T-helper 2 cell (primary cell): ENCODE measurements at places on chromosomes 2 and 18.

DNA sequence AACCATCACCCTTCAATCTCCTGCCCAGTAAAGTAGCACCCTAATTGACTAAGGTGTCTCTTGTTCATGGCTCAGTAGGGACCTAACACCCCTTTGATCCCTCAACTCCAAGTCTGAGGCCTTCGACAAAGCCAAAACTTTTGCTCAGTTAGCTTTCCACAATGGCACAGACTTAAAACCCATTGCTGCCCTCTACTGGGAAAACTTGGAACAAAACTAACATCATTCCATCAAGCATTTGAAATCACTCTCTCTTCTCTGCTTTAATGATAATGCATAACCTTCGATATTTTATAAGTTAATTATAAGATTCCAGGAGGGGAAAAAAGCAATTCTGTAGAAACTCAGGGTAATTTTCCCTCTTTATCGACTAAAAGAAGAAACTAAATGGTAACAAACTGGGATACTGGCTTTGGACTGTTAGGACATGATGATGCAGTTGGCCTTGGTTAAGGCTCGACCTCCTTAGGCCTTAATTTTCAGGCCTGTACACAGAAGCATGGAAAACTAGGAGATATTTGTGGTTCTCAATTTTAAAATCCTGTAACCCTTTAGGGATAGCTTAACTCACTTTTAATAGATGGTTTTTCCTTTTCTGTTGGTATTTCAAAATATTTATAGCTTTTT lies 127.8 kb downstream of the STK39 start:
- DNase-seq = no peak

DNA sequence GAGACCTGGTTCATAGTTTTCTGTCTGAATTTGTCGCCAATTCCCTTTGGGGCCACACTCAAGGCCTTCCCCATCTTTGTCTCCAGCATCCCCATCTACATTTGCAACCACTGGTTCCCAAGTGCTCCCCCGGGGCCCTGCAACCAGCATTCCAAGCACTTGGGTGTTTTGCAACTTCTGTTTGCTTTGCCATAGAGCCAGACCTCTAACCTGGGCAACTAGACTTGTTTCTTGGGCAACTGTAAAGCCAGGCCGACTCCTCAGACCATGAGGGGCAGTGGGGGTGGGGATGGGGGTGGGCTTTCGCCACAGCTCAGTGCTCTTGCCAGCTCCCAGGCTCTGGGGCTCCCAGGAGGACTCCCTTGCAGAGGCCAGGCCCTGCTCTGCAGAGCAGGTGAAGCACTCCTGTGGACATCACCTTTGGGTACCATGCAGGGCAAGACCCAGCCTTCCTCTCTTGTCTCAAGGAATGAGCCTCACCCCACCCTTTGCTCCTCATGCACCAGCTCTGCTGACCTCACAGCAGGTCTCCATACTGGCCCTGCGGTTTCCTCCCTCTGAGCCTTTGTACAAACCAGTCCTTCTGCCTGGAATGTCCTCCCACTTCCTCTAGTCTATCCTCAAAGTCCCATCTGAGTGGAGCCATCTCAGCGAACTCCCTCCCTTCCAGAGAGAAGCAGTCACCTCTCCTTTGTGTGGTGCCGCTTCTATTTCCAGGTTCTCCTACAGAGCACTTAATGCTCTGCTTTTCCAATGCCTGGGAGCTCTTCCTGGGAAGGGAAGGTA lies 126.7 kb upstream of the MYCN start:
- no peak for DNase-seq

DNA sequence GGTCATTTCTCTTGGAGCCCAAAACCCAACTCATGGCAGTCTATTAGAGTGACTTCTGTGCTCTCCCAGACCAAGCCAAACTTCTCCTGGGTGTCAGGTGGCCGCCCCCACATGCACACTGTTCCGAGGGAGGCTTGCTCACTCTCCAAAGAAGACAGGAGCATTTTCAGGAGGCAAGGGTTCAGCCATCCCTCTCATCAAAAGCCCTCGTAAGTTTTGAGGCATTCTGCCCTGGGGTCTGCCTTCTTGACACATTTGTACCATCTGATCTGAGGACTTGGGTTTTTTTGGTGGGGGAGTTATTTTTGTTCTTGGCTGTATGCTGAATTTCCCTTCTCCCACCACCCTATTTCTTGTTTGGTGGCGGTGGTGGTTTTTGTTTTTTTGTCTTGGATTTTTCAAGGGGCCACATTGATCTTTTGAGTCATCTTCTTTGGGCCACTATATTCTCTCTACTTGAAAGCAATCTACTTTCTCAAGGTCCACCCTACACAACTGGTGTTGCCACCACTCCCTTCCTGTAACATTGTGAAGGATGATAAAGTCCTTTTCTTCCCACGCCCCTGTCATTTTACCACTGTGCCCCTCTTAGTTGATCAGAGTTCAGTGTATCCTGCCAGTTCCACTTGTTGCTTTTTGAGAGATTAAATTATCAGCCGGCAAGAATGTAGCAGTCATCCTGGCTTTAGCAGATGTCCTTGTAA lies 255.8 kb downstream of the CYP26B1 start:
- DNase-seq = no peak

DNA sequence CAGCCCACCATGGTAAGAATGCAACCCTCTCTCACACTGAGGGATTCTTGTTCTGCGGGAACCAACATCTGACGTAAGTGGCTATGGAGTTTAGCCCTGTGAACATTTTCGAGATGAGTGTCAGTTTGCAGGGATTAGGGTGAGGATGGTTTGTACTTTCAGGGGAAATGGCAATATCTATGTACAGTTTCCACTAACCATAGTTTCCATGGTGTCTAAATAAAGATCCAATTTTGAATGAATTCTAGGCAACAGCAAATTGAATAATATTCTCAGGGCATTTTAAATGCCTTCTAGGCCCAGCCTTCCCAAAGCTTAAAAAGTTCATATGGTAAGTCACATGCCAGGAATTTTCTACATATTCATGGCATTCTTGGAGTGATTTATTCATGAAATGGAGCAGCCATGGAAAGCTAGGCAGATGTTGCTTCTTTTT lies 105.4 kb upstream of the MMADHC start:
- no peak for DNase-seq

- no peak for DNase-seq
Observed at GRCh38 chr18:63146828-63147409, 172.7 kb downstream of the BCL2 start.

DNA sequence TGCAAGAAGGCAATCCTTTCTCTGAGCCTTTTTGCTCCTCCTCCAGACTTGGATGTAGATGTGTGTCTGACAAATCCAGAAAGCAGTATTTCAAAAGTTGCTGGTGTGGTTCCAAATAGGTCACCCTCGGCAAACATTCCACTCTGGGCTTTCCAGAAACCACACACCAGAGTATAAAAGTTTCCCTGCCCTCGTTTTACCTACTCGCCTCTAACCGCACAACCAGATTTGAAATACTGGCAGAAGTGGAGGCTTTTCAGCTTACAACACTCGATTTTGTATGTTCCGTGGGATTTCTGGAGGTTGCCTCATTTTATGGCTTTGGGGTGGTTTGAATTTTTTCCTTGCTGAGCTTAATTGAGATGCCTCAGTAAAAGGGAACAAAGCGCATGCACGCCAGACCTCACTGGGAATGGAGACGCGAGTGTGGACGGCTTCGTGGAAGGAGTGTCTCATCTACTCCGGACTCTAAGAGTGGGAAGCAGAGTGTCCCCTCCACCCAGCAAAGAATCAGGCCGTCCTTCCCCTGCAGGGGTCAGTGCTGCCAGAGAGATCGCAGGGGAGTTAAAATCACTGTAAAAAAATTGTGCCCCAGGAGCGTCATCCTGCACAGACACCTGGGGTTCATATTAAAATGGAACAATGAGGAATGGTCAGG lies 44.0 kb upstream of the RPL31 start:
- no peak for DNase-seq

GRCh38 chr2:207279520-207279919 lies 113.8 kb upstream of the KLF7 start:
- no peak for DNase-seq

GRCh38 chr18:12028040-12028628 lies 46.8 kb downstream of the IMPA2 start:
- DNase-seq = no peak

DNA sequence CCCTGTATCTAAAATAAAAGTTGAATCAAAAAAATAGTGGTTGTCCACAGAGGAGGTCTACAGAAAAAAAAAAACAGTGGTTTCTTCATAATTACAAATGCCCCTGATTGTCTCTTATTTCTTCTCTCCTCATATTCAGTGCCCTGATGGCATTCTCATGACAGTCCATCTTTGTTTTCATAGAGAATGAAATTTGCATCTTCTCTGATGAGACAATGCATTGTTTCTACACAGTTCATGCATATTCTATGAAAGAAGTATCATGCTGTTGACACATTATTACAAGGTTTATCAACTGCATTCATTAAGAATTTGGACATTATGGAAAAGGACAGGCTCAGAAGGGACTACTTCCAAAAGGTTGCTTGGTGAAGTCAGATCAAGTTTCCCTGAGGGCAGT lies 59.5 kb downstream of the LHCGR start:
- no peak for DNase-seq

- peak; percentile 13 for DNase-seq
Observed at GRCh38 chr2:146927080-146927711, 917.6 kb upstream of the ACVR2A start.

DNA sequence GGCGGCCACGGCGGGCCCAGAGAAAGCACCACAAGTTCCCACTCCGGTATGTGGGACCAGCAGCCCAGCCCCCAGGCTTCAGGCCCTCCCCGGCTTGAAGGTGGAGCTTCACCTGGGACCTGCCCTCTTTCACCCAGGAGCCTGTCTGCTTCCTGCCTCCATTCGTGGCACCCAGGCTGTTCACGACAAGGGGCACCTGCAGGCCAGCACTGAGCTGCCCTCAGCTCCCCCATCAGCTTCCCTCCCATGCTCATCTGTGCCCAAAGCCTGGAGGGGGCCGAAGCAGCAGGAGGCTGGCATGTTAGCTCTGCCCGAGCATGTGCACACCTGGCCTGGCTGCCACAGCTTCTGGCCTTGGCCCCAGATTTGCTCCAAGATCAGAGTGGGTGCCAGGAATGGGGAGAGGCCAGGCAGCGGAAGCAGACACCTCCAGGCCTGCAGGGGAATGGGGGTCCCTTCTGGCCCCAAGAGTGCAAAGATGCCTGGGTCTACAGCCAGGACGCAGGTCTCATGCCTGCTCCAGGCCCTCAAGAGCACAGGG lies 312.4 kb upstream of the SYT4 start:
- DNase-seq = no peak

DNA sequence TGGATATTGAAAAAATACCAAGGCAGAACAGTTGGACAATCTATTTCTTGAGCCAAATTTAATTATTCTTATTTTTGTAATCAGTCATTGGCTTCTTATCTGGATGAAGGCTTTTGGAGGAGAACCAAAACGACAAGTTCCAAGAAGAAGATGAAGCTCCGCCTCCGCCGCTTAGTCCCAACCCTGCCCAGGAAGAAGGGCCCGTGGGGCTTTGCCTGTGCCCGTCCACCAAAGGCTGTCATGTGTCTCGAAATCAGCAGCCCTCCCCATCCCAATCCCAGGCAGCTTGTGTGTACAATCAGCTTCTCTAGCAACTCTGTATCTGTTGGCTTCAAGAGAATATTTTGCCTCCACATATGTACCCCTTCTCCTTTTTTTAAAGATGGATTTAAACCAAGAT lies 24.6 kb downstream of the PTRHD1 start:
- DNase-seq = no peak

GRCh38 chr18:5093902-5094301 lies 103.2 kb downstream of the AKAIN1 start:
- DNase-seq = no peak

- no peak for DNase-seq
Observed at GRCh38 chr2:49111456-49111855, 42.9 kb downstream of the FSHR start.
